ENCODE measurements at places on chromosomes 2 and 18. TPM values are rescaled to one million over a fixed set of nuclear protein-coding genes. Genes with fewer than 3 reads are reported as not detected.

DNA sequence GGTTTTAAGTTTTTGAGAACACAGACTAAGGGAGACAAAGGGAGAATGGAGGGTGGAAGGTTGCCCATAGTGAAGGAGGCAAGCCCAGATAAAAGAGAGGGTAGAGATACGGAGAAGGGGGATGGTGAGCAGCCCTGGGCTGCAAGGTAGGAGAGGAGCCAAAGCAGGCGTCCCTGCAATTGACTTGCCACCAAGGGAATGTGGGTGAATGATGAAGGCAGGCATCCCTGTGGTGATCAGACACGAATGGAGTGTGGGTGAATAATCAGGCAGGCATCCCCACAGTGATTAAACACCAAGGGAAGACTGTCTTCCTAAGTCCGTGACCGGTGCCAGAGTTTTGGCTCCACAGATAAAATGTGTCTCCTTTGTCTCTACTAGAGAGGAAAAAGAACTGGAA is 16.5 kb upstream of the ALPK2 start:
- peaks cover 2% of the 10 kb centered on the region for H3K36me3 ChIP-seq
- H3K27me3 ChIP-seq: no peaks in the 10 kb centered on the region
- H3K4me1 ChIP-seq: peaks cover 13% of the 10 kb centered on the region
- H3K4me3 ChIP-seq: no peak overlapping the region

DNA sequence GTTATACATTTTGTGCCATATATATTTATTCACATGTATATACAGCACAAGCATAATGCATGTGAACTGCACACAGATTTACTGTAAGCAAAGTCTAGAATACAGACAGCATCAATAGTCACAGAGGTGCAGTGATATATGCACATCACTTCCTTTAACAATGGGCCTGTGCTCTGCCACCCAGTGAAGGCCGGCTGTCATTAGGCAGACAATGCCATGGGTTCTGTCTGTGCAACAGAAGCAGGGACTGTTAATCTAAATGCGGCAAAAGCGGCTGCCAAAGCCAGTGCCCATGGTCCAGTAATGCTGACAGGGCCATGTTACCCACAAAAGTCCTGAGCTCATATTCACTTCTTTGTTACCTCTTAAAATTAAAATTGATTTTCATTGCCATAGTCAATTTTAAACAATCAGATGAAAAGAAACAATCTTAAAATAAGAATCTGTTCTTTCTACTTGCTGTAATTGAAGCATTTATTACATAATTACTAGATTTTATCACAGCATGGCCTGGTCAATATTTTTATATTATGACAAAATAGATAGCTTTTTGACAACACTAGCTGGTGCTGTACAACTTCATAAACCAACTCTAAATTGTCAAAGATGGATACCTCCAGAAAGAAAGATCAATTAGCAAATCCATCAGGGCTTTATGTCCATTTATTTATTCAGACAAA is 232.0 kb downstream of the STK39 start:
- H3K36me3 ChIP-seq: peaks cover 17% of the 10 kb centered on the region
- no peak overlapping the region for H3K4me3 ChIP-seq
- no peaks in the 10 kb centered on the region for H3K27me3 ChIP-seq
- no peak overlapping the region for H3K27ac ChIP-seq
- no peak for DNase-seq

GRCh38 chr2:33083699-33084387 is 137.1 kb downstream of the LTBP1 start:
- no peak overlapping the region for H3K4me3 ChIP-seq
- H3K4me1 ChIP-seq: no peaks in the 10 kb centered on the region
- peaks cover 18% of the 10 kb centered on the region for H3K27me3 ChIP-seq
- H3K27ac ChIP-seq: no peak overlapping the region
- no peaks in the 10 kb centered on the region for H3K36me3 ChIP-seq
- no peak for DNase-seq

DNA sequence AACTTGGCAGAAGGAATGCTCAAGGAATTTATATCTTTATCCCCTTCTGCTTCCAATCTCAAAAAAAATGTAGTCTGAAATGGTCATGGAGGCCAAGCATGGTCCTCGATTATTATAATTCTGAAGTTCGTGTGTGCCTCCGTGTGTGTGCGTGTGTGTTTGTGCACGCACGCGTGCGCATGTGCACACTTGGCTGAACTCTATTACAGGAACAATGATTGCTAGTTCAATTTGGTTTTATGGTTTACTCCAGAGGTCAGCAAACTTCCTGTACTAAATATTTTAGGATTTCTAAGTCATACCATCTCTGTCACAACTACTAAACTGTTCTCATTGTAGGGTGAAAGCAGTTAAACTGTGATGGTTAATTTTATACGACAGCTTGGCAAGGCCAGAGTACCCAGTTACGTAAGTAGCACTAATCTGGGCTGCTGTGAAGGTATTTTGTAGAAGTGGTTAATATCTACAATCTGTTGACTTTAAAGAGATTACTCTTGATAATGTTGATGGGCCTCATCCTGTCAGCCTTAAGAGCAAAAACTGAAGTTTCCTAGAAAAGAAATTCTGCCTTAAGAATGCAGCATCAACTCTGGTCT is 5.8 kb upstream of the MARCHF7 start:
- peaks cover 3% of the 10 kb centered on the region for H3K4me1 ChIP-seq
- no peak for DNase-seq
- no peak overlapping the region for H3K27ac ChIP-seq
- no peaks in the 10 kb centered on the region for H3K27me3 ChIP-seq

Gene SERPINB12
- not detected for total RNA-seq

GRCh38 chr2:45391866-45392265 is 219.2 kb downstream of the SRBD1 start:
- H3K4me3 ChIP-seq: no peak overlapping the region
- H3K4me1 ChIP-seq: no peaks in the 10 kb centered on the region
- DNase-seq: no peak
- no peak overlapping the region for H3K27ac ChIP-seq
- no peaks in the 10 kb centered on the region for H3K27me3 ChIP-seq
